ENCODE measurements at places on chromosomes 1 and 21.

GRCh38 chr1:150484431-150484830, 2.8 kb upstream of the TARS2 start:
- DNase-seq: no peak

DNA sequence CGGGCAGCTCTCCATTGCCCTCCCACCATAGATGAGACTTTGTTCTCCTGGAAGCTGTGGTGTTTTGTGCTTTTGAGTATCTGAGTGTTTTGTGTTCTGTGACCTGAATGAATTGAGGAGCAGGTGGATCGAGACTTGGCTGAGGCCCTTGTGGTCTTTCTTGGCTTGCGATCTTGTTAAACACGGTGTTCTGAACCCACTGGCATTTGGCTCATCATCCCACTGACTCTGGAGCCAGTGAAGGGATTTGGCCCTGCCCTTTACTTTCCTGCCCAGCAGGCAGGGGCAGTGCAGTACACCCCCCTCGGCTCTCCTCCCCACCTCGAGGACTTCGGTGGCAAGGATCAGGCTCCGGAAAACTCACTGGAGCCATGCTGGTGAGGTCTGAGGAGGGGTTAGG, 30.6 kb downstream of the PKNOX1 start:
- DNase-seq: no peak

GRCh38 chr1:26384076-26384475, 11.5 kb upstream of the ZNF683 start:
- no peak for DNase-seq

DNA sequence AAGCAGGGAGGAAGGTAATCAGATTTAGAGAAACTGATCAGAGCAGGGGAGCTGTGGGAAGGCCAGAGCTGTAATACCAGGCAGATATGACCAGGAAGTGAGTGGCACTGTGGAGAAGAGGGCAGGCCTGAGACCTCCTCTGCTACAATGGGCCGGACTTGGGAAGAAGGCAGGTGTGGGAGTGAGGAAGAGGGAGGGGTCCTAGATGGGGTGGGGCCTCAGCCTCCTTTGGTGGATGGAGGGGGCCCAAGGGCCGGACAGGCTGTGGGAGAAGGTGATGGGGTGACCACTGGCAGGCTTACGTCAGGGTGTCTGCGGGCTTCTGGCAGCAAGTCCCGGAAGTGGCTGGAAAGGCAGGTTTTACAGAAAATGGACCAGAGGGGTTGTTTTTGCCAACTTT, 5.0 kb upstream of the HPCA start:
- DNase-seq: no peak

DNA sequence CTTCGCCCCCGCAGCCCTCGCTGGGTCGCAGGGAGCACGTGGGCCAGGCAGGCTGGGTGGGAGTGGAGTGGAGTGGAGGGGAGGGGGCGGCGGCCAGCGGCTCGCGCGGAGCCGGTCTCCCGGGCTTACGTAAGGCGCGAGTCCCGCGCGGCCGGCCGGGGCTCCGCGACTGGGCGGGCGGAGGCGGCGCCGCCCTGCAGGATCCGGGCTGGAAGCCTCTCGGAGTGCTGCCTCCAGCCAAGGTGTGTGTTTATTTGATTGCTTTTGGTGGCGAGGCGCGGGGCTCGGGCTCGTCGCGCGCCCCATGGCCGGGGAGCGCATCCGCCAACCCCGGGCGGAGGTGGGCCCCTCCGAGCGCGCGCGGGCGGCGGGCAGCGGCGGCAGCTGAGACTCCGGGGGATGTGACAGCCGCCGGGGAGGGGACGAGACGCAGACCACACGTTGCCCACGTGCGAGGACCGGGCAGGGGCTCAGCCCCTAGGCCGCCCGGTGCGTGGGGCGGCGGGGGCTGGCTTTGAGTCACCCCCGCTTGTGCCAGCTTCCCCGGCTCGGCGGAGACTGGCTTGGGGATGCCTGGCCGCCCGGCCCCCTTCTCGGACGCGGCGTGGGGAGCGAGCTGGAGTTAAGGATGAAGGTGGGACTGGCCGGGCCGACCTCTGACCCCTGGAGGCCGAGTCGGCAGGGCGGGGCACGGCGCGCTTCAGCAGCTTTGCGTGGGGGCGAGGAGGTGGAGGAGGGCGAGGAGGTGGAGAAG, 402 bp upstream of the AK4 start:
- DNase-seq: no peak

- DNase-seq: no peak
Observed at GRCh38 chr21:44375761-44376241, 22.4 kb downstream of the TRPM2 start.

All from CD4-positive, alpha-beta T cell treated with Interleukin-4 for 1 hour (primary cell).